ENCODE measurements at places on chromosomes 2 and 18. TPM values are rescaled to one million over a fixed set of nuclear protein-coding genes. Genes with fewer than 3 reads are reported as not detected.

- no peak overlapping the region for H3K27ac ChIP-seq
- H3K4me1 ChIP-seq = no peaks in the 10 kb centered on the region
- no peak for DNase-seq
- no peaks in the 10 kb centered on the region for H3K36me3 ChIP-seq
Measured at GRCh38 chr2:35946478-35946877, 409.1 kb upstream of the CRIM1 start.

DNA sequence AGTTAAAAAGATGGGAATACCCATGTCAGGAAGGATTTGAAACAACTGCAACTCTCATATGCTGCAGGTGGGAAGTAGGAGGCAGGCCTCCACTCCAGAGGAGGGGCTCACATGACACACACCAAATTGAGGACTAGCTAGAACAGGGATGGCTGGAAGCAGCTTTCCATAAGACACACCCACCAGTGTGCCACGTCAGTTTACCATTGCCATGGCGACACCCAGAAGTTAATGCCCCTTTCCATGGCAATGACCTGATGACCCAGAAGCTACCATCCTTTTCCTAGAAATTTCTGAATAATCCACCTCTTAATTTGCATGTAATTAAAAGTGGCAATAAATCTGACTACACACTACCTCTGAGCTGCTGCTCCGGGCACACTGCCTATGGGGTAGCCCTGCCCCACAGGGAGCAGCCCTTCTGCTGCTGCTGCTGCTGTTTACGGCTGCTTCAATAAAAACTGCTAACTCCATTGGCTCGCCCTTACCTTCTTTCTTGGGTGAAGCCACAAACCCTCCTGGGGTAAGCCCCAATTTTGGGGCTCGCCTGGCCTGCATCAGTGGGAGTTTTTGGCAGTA is 89.4 kb downstream of the RRM2 start:
- H3K4me1 ChIP-seq = no peaks in the 10 kb centered on the region
- H3K36me3 ChIP-seq = no peaks in the 10 kb centered on the region
- no peak overlapping the region for H3K27ac ChIP-seq
- DNase-seq = no peak
- no peaks in the 10 kb centered on the region for H3K27me3 ChIP-seq

DNA sequence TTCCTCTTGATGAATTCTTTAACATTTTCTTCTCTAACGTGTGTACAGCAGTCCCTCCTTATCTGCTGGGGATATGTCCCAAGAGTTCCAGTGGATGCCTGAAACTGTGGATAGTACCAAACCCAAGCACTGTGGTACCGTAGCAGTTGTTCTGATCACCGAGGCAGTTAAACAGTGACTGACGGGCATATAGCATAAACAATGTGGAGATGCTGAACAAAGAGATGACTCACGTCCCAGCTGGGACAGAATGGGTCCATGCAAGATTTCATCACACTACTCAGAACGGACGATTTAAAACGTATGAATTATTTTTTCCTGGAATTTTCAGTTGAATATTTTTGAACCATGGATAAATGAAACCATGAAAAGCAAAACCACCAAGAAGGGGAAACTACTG is 54.5 kb upstream of the SPAG16 start:
- DNase-seq = no peak
- H3K4me1 ChIP-seq = no peaks in the 10 kb centered on the region
- H3K27ac ChIP-seq = no peak overlapping the region
- no peaks in the 10 kb centered on the region for H3K36me3 ChIP-seq

GRCh38 chr2:173607606-173608311 is 253.1 kb downstream of the CDCA7 start:
- H3K4me3 ChIP-seq = no peak overlapping the region
- H3K27me3 ChIP-seq = no peaks in the 10 kb centered on the region
- no peaks in the 10 kb centered on the region for H3K4me1 ChIP-seq
- no peak overlapping the region for H3K27ac ChIP-seq
- no peak for DNase-seq

DNA sequence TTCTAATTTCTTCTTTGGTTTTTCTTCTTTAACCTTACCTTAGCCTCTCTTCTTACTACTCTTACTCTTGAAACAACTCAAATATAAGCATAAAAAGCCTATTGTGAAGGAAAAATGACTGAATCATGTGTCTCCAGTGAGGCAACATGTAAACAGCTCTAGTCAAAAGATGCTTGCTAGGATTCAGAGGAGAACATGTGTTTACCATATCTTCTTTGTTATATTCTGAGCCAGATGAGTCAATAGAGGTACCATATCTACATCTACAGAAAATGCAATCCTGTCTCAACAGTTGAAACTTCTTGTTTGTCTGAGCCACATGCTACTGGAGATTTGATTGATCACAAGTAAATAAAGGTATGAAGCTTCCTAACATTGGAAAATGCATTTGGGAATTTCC is 15.9 kb upstream of the FIGN start:
- H3K36me3 ChIP-seq = no peaks in the 10 kb centered on the region
- H3K27ac ChIP-seq = no peak overlapping the region
- H3K4me3 ChIP-seq = no peak overlapping the region
- no peak for DNase-seq

DNA sequence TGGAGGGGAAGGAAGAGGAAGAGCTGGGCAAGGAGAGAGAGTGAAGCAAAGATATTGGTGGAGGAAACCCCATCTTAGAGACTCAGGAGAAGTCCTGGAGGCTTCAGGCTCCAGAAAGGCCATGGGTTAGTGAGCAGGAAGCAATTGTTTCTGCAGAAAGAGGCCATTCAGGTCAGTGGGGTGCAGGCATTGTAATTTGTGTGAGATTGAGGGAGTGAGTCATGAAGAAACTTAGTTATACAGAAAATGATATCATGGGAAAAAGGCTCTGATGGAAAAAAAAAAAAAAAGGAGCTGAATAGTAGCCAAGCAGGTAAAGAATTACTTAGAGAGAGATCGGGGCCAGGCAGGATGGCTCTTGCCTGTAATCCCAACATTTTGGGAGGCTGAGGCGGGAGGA is 4.0 kb downstream of the EMILIN2 start:
- no peak overlapping the region for H3K27ac ChIP-seq
- H3K4me3 ChIP-seq = no peak overlapping the region
- DNase-seq = no peak
- peaks cover 27% of the 10 kb centered on the region for H3K27me3 ChIP-seq

CROCC2 gene
- 1.2 TPM for total RNA-seq

Data from tibial nerve (tissue), 4 donors.